ENCODE measurements at places on chromosomes 11 and 22. TPM values are rescaled to one million over a fixed set of nuclear protein-coding genes. Genes with fewer than 3 reads are reported as not detected.
A peak's percentile ranks its signal among the peaks of the same experiment; 100 is the strongest.

SLC22A25 gene
- polyA plus RNA-seq, result not detected

DNA sequence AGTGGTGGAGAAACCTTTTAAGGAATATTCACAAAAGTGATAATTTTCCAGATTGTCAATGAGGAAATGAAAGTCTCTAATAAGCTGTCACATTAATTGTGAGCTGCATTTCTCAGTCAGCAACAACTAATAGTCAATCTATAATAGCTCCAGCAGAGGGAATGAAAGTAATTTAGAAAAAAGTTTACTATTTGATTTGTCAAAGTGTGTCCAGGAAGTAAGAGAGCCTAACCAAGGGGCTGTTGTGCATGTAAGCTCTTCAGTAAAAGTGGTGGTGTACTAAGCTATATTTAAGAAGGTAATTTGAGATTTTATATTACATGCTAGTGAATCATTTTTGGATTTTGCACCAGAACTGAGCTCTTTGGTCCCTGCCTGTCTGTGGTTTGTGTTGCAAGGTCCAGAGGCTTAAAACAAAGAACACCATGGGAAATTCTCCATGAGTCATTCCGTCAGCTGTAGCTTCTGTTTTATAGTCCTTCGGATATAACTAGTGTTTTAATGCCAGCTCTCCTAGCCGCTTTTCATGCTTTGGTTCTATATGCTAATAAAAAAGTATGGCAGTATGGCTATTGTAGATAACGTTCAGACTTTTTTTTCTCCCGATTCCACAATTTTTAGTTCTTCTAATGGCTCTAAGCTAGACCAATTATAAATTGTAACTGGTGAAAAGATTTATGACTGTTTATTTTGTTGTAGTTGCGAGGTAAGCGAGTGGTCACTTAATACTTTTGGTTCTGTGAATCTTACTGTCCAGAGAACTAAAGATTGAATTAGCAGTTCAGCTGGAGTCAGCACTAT, 64.6 kb downstream of the ARHGEF12 start:
- DNase-seq, result peak; percentile 87
- peak overlapping the region; percentile 9 for H3K4me3 ChIP-seq
- no peaks in the 10 kb centered on the region for H3K27me3 ChIP-seq
- H3K36me3 ChIP-seq, result no peaks in the 10 kb centered on the region
- peak overlapping the region; percentile 72 for H3K27ac ChIP-seq
- peaks cover 3% of the 10 kb centered on the region for H3K4me1 ChIP-seq

DNA sequence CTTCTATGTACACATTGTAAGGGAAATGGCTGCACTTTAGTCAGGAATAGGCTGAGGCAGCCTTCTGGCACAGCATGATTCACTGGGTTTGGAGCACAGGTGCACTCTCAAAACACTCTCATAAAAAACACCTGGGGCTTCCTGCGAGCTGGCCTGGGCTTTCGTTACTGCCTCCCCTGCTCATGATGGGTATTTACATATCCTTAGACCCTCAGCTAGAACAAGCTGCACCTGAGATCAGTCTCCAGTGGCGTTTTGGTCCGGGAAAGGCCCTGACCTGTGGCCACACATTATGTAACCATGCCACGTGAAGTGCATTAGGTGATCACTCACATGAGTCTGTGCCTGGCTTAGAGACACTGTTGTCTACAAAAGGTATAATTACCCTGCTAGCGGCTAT, 321.7 kb downstream of the TMEM135 start:
- H3K27ac ChIP-seq, result no peak overlapping the region
- H3K27me3 ChIP-seq, result no peaks in the 10 kb centered on the region
- H3K36me3 ChIP-seq, result no peaks in the 10 kb centered on the region

ARHGEF12 gene
- polyA plus RNA-seq, result 39.8 TPM

GAL3ST1 gene
- 6.6 TPM for polyA plus RNA-seq

VSIG10L2 gene
- polyA plus RNA-seq, result not detected

CNGA4 gene
- 0.11 TPM for polyA plus RNA-seq

GRCh38 chr11:17411418-17411817, 23.0 kb upstream of the KCNJ11 start:
- no peak overlapping the region for H3K4me3 ChIP-seq

Data from muscle of leg (tissue), 16 donors.